GM12878 (cell line): ENCODE measurements at places on chromosomes 4 and X. TPM values are rescaled to one million over a fixed set of nuclear protein-coding genes. Genes with fewer than 3 reads are reported as not detected.

The ACSL4 gene
- 37.8 and 40.4 TPM in 2 replicates for polyA plus RNA-seq

The CLGN gene
- polyA plus RNA-seq = 0.71 and 1.1 TPM in 2 replicates

GRCh38 chrX:67317725-67318124 lies 226.1 kb upstream of the AR start:
- no peak overlapping the region for H3K4me3 ChIP-seq
- H3K27ac ChIP-seq = no peak overlapping the region
- no peaks in the 10 kb centered on the region for H3K27me3 ChIP-seq
- H3K4me1 ChIP-seq = no peaks in the 10 kb centered on the region
- no peak for DNase-seq

GRCh38 chr4:25938787-25939186 lies 24.8 kb downstream of the SMIM20 start:
- no peaks in the 10 kb centered on the region for H3K27me3 ChIP-seq
- DNase-seq = peak; percentile 85
- no peak overlapping the region; the same call in 1 of the 2 replicates for H3K27ac ChIP-seq
- peaks cover 11% of the 10 kb centered on the region; the same call in 1 of the 2 replicates for H3K4me1 ChIP-seq
- H3K36me3 ChIP-seq = no peaks in the 10 kb centered on the region

- H3K27me3 ChIP-seq = no peaks in the 10 kb centered on the region
- DNase-seq = no peak
- H3K27ac ChIP-seq = no peak overlapping the region
- no peaks in the 10 kb centered on the region for H3K36me3 ChIP-seq
Measured at GRCh38 chr4:141724646-141725045, 88.3 kb downstream of the IL15 start.

The KLKB1 gene
- polyA plus RNA-seq = not detected in 2 replicates

The NLGN4X gene
- 0.04 TPM in 1 of 2 replicates, not detected in the other for polyA plus RNA-seq

- H3K27me3 ChIP-seq = no peaks in the 10 kb centered on the region
- no peaks in the 10 kb centered on the region for H3K4me1 ChIP-seq
- no peak for DNase-seq
- no peaks in the 10 kb centered on the region for H3K36me3 ChIP-seq
Measured at GRCh38 chr4:187042251-187042650, 318.6 kb upstream of the FAT1 start.

DNA sequence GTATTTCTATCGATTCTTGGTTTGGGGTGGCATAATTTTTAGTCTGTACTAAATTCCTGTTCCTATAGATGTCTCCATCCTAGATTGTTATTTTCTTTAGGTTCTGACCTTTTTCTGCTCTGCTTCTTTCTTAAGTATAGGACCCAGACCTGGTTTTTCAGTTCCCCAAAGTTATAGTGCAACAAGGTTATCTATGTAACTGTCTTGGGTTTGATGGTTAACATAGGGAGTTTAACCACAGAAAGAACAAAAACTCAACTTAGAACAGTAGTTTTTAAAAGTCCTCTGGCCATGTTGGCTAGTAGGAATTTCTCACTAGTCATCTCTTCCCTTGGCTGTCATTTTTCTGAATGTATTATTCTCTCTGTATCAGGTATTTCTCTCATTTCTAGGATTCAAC lies 38.8 kb upstream of the MAD2L1 start:
- no peak for DNase-seq
- no peaks in the 10 kb centered on the region for H3K36me3 ChIP-seq
- H3K27me3 ChIP-seq = no peaks in the 10 kb centered on the region
- no peaks in the 10 kb centered on the region for H3K4me1 ChIP-seq
